Stimulated activated CD8-positive, alpha-beta memory T cell treated with anti-CD3 and anti-CD28 coated beads, Interleukin-7, amount 100 ng/mL, for 1 hour (primary cell): ENCODE measurements at places on chromosomes 7 and 10.

- no peak for DNase-seq
Observed at GRCh38 chr7:18157233-18157632, 129.6 kb upstream of the PRPS1L1 start.

- no peak for DNase-seq
Observed at GRCh38 chr10:132172091-132173066, 14.4 kb upstream of the DPYSL4 start.

DNA sequence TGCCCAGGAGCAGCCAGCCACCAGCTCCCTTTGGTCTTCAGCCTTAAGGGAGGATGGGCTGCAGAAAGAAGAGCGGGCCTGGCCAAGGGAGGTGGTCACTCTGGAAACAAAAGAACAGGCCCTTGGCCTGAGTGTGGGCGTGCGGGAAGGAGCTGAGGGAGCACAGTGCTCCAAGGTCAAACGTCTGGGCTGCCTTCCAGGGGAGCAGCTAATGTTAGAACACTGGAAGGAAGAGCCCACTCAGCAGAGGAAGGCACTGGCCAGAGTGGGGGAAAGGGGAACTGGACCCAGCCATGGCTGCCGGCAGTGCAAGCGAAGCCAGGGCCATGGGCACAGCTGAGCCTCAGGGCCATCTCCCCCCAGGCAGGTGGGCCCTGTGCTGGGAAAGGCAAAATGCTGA is 42.7 kb downstream of the FAM53B start:
- no peak for DNase-seq

GRCh38 chr7:114656466-114656865 is 241.9 kb downstream of the FOXP2 start:
- DNase-seq: no peak

GRCh38 chr7:88169717-88170320 is 50.0 kb downstream of the SRI start:
- no peak for DNase-seq

DNA sequence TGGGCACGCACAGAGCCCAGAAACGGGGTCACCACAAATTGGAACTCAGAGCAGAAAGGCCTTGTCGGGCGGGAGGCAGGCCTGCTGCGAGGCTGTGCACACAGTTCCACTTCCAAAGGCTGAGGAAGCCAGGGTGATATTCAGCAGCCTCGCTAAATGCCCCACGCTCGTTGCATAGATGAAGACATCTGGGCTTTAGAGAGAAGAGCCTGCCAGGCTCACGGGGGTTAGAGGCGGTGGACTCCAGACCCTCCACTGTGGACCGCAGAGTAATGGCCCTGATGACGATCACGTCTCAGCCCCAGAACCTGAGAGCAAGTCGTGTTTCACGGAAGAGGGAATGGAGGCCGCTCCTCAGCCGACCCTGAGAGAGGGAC is 104.2 kb downstream of the DNAJB6 start:
- no peak for DNase-seq

DNA sequence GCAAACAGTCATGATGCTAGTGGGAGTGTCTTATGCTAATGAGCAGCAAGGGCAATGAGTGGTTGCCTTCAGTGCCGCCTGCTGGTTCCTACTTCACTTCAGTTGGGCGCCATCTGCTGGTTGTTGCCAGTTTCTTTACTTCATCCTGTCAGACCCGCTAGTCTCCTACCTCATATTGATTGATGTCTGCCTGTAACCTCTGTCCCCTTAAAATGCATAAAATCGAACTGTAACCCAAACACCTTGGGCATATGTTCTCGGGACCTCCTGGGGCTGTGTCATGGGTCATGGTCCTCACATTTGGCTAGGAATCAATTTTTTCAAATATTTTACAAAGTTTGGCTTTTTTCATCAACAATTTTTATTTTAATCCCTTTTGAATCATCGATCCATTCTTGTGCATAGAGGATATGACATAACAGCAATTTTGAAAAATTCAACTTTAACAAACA is 62.8 kb upstream of the C7orf33 start:
- peak; percentile 29 for DNase-seq

- DNase-seq: no peak
Observed at GRCh38 chr7:85483177-85483576, 296.3 kb upstream of the SEMA3D start.

GRCh38 chr7:86833360-86833759 is 189.7 kb downstream of the GRM3 start:
- no peak for DNase-seq

DNA sequence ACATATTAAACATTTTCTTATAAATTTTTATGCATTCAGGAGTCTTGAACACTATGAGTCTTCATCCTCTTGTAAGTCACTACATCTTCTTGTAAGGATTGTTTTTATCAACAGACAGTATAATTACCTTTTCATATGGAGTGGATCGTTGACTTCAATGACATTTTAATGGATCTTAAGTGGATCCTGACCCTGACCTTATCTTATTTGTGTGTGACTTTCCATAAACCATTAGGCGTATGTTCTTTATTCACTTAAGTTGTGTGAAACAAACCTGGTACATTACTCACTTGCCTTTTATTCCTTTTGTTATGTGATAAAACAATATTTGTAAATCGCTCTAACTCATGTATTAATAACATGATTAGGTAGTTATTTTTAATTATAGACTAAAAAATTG is 18.5 kb upstream of the SEMA3C start:
- DNase-seq: no peak

GRCh38 chr10:103635580-103635979 is 142.1 kb downstream of the NEURL1 start:
- no peak for DNase-seq

GRCh38 chr10:49037187-49037586 is 78.1 kb downstream of the VSTM4 start:
- DNase-seq: no peak

DNA sequence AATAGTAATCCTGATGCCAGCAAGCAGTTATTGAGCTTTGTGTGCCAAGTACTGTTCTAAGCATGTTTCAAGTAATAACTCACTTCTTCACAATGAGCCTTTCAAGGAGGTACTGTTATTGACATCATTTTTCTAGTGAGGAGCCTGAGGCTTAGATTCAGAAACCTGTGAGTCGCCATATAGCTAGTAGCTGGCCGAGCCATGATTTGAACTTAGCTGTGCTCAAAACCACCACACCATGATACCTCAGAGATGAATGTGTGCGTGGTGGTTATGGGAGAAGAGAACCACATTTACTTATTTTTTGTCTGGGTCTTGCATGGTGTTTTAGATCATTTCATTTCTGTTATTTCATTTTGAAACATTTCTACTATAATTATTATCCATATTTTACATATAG is 578.9 kb downstream of the AUTS2 start:
- DNase-seq: no peak

DNA sequence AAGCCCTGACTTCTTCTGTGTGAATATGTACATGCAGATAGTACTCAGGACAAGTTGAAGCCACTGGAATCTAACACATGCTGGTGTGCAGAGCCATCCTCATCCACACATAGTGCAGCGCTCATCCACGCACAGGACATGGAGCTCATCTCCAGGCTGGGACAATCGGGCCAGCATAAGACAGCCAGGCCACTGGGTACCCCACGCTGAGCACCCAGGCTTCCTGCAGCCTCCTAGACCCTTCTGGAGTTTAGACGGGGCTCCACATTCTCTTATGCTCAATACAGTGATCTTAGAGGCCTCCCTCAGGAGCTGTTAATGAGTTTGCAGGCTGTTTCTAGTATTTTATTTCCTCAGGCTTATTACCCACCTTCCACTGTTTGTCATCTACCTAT is 238.9 kb downstream of the TNS3 start:
- no peak for DNase-seq

- DNase-seq: no peak
Observed at GRCh38 chr10:19629567-19629966, 186.7 kb upstream of the PLXDC2 start.

GRCh38 chr10:11181978-11182377 is 164.3 kb downstream of the CELF2 start:
- DNase-seq: no peak

GRCh38 chr7:3995187-3995586 is 686.9 kb upstream of the FOXK1 start:
- no peak for DNase-seq

- DNase-seq: no peak
Observed at GRCh38 chr10:122264436-122264835, 6.7 kb upstream of the BTBD16 start.

DNA sequence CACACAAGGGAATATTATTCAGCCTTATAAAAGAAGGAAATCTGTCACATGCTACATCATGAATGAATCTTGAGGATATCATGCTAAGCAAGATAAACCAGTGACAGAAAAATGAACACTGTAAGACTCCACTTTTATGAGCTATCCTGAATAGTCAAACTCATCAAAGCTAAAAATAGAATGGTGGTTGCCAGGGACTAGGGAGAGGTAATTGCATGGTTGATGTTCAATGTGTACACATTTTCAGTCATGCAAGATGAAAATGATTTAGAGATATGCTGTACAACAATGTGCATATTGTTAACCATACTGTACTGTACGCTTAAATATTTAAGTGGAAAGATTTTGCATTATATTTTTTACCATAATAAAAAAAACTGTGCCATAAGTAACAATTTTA is 1349.1 kb downstream of the XPNPEP1 start:
- DNase-seq: no peak

- DNase-seq: no peak
Observed at GRCh38 chr7:98165827-98166667, 45.2 kb upstream of the BHLHA15 start.

DNA sequence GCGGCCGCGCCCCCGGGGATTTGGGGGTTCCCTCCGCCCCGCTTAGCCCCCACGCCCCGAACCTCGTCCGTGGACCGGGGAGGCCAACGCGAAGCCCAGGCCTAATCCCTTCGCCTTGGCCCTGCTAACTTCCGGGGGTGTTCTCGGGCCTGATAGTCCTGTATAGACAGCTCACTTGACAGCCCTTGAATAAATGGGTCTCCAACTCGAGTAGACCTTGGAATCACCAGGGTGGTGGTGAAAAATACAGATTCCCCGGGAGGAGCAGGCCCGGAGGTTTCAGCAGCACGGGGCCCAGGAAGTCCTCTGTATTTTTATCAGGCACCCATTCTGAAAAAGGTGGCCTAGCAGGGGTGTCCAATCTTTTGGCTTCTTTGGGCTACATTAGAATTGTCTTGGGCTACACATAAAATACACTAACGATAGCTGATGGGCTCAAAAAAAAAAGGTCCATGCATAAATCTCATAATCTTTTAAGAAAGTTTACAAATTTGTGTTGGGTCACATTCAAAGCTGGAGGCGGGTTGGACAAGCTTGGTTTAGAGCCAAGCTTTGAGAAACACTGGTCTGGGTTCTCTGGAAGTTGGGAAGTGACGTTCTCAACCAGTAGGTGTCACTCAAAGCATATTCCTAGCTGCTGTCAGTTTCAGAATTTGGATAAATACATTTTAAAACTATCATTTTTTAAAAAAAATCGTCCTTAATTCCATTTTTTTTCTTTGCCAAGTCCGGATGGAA is 221.7 kb downstream of the PHTF2 start:
- DNase-seq: no peak

DNA sequence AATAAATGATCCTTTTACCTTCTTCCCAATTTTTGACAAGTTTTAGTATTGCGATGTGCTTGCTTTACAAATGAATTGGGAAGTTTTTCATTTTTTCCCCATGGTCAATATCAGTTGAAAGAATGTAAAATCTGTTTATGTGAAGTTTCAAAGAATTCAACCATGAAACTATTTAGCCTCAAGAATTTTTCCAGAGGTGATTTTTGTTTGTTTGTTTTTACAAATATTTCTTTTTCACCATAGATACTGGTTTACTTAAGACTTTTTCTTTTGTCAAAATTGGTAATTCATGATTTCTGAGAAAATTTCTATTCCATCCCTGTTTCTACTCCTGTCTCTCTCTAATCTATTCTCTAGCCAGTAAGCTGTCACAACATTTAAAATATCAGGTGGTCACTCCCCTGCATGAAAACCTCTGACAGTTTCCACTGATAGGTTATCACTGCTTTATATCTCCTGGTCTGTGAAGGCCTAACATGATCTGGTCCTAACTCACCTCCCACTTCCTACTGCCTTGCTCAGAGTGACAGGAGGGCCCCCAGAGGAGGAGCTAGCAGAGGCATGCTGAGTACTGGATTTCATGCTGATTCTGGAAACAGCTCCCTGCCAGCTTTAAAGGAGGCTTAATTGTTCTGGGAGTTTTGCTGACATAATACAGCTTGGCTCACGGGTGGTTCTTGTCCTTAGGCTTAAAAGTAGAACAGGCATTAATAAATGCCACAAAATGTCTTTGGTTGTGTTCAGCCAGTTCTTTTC is 7.6 kb upstream of the ARMS2 start:
- DNase-seq: no peak

GRCh38 chr7:151077705-151078232 is 2.8 kb downstream of the FASTK start:
- no peak for DNase-seq

DNA sequence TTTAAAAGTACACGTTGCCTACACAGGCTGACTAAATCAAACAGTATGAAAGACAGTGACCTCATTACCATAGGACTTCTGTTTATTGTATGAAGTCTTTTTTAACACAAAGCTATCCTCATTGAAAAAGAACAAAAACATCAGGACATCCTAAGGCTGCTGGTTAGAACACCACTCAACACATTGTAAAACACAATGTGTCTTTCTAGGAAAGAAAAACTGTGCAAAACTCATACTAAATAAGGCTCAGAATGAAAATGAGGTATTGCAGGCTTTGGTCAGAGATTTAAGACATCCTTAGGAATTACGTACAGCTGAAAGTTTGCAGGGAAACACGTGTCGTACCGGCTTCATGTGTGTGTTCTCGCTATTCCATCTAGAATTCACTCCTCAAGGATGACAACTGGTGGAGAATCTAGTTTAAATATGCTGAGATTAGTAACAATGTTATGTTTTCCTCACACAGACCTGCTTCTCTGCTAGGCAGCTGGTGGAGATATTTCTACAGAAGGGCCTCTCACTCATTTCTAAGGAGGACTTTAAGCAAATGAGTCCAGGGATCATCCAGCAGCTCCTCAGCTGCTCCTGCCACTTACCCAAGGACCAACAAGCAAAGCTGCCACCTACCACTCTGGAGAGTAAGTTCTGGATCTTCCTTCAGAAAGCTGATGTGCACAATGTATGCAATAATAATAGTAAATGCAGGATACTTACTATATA is 29.3 kb downstream of the SLC39A12 start:
- DNase-seq: no peak

DNA sequence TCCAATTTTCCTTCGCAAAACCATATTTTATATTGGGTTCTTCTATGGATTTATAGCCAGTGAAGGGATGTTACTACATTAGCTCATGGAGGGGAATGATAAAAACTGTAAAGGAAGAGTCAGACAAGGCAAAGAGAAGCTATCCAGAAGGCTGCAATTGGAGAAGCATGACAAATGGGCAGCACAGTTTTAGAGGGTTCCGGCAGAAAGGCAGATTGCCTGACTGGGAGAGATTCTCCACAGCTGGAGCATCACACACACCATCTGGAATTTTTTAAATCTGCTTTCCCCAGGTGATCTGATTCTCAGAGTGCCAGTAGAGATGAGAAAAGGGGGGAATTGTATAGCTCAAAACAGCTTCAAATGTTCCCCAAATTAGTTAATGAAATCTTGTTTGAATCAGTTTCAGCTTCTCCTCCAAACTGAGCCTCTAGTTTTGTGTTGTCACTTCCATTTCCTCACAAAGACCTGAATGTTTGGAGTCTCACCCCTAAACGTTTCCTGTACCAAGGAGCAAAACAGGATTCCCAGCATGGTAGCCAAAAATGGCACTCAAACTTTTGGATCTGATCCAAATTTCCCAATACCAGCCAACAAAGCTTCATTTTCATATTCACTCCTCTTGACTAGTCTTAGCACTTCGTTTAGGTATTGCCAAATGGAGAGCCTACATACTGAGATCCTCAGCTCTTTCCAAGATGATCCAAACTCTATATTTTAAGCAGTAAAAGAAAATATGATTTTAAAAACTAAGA is 177.5 kb downstream of the HPSE2 start:
- no peak for DNase-seq
